ENCODE measurements at places on chromosomes 4 and X.

- DNase-seq = no peak
These were observed 23.3 kb downstream of the GSPT2 start for GRCh38 chrX:51766546-51766945.

DNA sequence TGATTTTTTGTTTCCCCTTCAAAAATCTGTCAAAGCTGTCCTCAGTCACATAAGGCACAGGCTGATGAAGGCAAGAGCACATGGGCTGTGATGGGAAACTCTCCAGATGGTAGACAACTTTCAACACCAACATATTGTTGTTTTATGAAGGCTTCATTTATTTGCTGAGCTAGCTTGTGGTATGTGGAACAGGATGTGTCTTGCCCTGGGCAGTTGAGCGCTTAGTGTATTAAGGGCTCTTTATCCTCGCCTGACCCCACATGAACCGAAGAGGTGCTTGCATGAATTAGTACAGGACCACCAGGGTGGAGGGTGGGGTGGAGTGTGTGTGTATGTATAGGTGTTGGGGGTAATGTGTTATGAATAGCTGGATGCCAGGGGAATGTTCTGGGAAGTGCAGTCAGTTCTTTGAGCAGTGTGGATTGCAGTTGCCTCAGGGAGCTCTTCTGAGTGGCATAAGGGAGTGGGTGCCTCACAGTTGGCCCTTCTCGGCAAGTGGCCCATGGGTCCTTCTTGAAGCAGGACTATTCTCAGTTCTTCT lies 103.1 kb downstream of the PHEX start:
- DNase-seq = no peak

DNA sequence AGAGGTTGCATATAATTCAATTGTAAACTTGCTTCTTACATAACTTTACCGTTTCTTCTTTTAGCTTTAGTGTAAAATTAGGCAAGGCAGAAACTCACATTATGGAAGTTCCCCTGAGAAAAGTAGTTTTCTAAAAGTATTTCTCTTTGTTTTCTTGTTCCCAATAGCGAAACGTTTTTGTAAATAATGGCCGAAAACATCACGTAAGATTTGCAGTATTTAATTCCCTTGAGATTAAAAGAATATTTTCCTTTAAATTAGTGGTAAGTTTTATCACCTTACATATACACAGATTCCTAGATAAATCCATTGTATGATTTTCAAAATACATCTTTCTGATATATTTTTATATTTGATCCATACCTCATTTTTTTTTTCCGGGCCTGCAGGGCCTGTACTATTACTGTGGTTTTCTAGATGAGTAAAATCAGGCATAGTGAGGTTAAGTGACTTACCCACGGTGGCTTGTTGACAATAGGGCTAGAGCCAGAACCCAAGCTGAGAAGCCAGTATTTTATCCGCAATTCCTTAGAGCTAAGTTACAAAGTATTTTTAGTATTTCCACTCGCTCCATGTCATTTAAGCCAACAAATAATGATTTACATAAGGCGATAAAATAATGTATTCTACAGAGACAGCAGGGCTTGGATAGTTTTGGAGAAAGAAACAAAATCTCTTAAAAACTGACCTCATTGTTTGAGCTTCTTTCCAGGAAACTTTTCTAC lies 82.2 kb upstream of the VEGFC start:
- no peak for DNase-seq

GRCh38 chr4:164337219-164337944 lies 416.5 kb upstream of the SMIM31 start:
- DNase-seq = no peak

GRCh38 chrX:108072746-108073145 lies 18.6 kb downstream of the PSMD10 start:
- DNase-seq = no peak

DNA sequence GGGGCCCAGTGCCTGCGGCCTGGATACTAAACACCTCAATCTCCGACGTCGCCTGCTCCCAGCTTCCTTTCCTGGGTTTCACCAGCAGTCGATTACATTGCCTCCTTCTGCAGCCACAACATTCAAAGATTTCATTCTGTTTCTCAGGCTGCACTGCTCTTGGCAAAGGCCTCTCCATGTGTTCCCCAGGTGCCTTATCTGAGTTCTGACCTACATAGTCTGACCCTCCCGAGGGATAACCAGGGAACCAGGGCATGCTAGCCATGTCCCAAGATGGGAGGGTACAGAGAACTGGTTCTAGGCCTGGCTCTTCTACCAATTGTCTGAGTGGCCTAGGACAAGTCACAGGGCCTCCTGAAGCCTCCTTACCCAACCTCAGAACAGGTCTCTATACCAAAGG lies 62.2 kb upstream of the ACSL1 start:
- DNase-seq = no peak

GRCh38 chr4:150205016-150205415 lies 126.8 kb downstream of the DCLK2 start:
- no peak for DNase-seq

GRCh38 chr4:10947898-10948297 lies 263.3 kb upstream of the CLNK start:
- DNase-seq = no peak

DNA sequence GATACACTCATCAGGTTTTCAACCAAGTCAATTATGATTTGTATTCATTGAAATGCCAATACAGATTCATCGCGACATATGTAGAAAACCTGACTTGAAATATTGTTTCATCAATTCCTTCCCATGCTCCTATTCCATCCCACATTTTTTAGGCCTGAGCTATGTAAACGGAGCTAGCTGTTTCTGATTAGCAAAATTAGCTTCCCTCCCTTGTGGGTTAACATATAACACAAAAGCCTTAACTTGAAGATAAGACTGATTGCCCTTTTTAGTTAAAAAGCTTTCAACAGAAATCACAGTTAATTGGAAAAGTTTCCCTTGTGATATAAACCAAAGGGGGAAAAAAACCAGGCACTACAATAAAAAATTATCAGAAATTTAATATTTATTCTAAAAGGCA lies 32.8 kb upstream of the DCLK2 start:
- no peak for DNase-seq

GRCh38 chr4:178309890-178310289 lies 867.7 kb upstream of the AGA start:
- DNase-seq = no peak

DNA sequence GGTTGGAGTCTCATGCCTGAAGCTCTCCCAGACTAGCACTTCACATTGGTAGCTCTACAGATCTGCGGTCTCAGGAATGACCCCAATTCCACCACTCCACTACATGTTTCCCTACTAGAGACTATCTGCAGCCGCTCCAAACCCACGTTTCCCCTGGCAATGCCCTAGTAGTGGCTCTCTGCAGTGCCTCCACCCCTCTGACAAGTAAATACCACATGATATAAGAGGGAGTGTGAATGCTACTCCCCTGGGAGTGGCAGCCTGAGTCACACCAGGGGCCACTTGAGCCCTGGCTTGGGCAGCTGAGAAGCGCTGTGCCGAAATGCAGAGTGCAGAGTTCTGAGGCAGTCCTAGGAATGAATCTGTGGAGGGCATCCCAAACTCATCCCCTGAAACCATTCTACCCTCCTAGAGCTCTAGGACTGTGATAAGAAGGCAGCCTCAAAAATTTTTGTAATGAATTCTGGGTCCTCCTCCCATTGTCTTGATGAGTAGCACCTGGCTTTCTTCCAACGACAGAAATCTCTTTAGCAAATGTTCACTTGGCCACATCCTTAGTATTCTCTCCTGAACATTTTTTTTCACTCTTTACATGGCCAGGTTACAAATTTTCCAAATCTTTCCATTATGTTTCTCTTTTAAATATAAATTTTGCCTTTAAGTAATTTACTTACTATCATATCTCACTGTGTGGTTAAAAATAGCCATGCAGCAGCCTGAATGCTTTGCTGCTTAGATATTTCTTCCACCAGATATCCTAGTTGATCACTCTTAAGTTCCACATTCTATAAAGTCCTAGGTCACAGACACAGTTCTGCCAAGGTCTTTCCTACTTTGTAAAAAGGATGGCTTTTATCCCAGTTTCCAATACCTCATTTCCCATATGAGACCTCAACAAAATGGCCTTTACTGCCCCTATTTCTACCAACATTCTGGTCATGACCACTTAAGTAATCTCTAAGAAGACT lies 160.2 kb upstream of the CPEB2 start:
- no peak for DNase-seq

DNA sequence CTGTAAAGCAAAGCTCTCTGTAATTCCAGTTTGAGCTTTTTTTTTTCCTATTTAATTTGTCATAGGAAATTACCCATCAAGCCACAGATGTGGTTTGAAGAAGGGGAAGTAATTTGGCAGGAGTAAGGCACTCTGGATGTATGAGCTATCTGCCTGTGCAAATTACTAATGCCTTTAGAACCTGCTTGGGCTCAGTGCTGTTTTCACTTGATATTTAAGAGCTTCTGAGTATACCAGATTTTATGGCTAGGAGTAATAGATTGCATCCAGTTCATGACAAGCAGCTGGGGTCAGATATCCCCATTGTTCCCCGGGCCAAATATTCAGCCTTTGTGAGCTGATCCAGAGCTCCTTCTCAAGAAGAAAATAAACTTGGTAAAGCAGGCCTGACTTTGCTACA lies 89.1 kb downstream of the DCAF8L2 start:
- DNase-seq = no peak

- no peak for DNase-seq
These were observed 72.7 kb upstream of the NALF2 start for GRCh38 chrX:69431420-69431819.

GRCh38 chr4:42398871-42399331 lies 1.6 kb downstream of the SHISA3 start:
- DNase-seq = no peak

DNA sequence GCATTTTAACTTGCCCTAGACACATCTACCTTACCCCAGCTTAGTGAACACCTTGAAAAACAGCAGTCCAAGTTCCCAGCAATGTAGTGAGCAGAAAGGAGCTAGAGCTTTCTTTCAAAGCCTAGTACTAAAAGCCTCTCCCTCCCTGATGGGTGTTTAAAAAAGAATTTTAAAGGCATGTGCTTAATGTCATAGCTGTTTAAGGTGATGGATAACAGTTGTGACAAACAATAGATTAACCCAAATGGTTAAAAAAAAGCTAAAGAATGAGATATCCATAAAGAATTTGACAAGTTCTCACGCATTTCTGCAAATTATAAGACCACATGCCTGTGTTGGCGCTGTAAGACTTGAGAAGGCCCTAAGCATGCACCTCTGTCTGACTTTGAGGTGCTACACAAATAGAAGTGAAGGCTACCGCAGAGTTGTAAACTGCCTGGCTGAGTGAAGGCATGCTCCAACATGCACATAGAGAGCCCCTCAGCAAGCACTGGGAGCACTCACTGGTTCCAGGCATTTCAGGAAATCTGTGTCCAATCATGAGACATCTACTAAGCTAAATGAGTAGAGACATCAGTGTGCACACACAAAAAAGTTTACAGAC lies 94.0 kb downstream of the PHF8 start:
- no peak for DNase-seq

DNA sequence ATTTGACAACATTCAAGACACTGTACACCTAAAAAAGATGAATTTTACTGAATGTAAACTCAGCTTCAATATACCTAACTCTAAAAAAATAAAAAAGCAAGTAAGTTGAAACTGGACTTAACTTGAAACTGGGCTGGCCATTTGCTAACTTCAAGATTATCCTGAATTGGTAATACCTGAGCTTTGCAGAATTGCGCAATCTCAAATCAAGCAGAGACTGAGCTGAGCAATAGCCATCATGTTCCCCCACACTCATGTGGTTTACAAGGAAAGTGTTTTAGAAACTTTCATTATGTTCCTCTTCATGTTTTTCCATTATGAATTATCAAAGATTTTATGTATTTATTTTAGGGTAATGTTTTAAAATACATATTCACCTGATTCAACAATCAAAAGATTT lies 38.7 kb downstream of the ANXA5 start:
- DNase-seq = no peak

DNA sequence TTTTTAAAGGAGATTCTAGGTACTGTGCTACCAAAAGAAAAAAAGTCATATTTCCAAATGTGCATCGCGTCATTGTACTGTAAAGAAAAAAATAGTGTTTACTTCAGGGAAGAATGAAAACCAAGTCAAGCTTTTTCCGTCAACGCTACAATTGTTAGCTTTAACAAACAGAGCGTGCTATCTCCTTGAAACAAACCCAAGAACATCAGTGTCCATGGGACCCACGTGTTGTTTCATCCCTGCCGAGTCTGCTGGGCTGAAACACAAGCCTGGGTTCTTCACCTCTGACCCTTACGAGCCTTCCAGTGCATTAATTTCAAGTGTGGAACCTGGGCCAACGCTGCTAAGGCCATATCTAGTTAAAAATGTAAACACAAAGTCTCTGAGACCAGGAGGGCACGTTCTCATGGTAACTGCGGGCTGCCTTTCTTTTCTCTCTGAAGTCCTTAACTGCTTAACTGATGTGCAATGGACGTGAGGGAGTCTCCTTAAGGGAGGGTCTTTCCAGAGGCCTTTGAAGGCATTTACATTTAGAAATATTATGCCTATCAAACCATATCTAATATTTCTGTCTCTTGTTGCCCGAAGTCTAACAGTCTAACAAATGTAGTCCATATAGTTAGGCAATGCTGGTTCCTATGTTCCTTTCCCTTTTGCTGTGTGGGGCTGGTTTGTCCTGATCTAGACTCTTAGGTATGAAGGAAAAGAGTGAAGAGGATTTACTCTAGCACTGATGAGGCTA lies 36.3 kb downstream of the ING2 start:
- no peak for DNase-seq

- no peak for DNase-seq
These were observed 99.5 kb downstream of the SORBS2 start for GRCh38 chr4:185712350-185713024.

- DNase-seq = no peak
These were observed 76.4 kb upstream of the MBNL3 start for GRCh38 chrX:132565273-132565672.

- no peak for DNase-seq
These were observed 11.5 kb downstream of the RAB9A start for GRCh38 chrX:13700380-13700779.

GRCh38 chrX:11437642-11438379 lies 144.6 kb downstream of the AMELX start:
- no peak for DNase-seq

DNA sequence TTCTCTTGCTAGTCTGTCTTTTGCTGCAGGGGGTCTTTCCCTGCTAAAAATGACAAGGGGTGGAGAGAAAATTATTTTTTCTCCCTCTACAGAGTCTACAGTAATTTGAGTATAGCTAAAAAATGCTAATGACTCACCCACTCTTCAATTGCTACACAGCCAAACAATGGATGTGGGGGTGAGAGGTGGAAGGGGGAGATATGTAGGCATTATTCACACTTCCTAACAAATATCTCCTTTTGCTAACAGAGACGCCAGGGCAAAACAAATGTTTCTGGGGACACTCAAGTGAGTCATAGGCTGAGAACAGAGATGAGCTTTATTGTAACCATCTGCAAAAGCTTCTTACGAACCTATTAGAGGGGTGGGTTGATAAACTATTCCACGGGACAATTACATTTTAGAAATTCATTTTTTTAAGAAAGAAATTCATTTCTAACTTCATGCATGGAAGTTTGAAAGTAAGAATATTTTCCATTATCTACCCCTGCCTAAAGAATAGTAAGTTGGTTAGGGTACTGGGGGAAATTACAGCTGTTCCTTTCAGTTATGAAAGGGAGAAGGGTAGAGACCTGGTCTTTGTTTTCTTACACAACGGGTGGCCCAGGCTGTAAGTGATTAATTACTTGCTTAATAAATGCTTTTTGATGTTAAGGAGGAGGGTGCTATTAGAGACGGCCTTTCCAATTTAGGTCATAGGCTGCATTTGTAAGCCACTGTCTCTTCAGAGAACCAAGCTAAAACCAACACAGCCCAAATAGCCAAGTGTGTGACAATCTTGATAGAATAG lies 12.8 kb downstream of the SCD5 start:
- no peak for DNase-seq

GRCh38 chrX:15973299-15973698 lies 118.7 kb upstream of the AP1S2 start:
- peak; percentile 7 for DNase-seq

Measured in CD4-positive, alpha-beta T cell treated with Interleukin-6 at 100 ng/mL for 8 hours (primary cell).